ENCODE measurements at places on chromosomes 5 and 9. TPM values are rescaled to one million over a fixed set of nuclear protein-coding genes. Genes with fewer than 3 reads are reported as not detected.

Gene GDF9
- total RNA-seq: 0.39 TPM

Gene PCDHB13
- total RNA-seq: 0.09 TPM

GRCh38 chr5:56802205-56802604 lies 13.1 kb upstream of the MAP3K1 start:
- no peak for DNase-seq

GRCh38 chr5:138910546-138911185 lies 35.5 kb upstream of the LRRTM2 start:
- DNase-seq: no peak

DNA sequence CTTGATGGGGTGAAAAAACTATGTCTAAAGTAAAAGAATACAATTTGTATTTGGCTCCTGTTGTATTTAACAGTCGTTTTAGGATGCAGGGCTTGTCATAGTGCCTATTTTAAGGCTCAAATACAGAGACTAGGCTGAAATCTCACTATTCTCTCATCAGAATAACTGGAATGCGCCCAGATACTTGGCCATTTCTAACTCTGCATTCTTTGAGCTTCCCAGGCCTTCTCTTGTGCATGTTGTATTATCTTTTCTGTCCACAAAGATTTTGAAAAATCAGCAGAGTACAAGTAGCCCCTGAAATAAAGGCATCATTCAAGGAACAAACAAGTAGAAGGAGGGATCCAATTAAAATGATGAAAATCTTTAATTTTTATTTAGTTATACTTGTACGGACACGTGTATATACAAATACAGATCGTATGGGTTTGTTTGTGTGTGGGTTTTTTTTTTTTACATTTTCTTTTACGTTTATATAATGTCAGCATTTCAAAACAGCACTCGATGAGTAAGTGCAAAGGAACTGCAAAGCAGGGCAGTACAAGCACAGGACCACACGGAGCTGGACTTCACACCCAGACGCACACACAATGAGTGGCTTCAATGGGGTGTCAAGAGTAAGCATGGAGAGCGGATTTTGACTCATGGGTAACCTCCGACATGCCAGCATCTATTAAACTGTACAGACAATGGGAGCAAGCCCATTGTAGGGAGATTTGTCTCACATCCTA lies 294.0 kb downstream of the EFNA5 start:
- DNase-seq: no peak

Gene PPIC
- total RNA-seq: not detected

DNA sequence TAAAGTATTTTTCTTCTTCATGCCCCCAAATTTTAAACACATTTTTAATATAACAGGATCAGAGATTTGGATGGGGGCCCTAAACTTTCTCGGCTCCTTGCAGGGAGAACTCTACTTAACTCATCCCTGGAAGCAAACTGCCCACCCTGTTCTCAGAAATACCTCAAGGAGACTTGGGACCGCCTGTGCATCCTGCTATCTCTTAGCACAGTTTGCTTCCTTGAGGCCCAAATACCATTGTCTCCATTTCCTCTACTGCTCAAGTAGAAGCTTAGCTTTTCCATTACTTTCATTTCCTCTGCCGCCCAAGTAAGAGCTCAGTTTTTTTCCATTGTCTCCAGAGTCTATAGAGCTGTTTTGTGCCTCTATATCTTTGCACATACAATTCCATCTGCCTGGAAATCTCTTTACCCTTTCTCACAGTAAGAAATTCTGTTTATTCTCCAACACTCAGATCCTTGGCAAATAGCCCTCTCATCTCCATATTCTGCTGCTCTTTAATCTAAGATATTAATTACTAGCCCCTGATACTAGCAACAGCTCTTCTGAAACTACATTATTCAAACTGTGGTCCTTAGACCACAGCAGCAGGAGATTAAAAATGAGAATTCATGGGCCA lies 137.8 kb downstream of the CEMIP2 start:
- DNase-seq: no peak
